ENCODE measurements at places on chromosomes 5 and 9.

DNA sequence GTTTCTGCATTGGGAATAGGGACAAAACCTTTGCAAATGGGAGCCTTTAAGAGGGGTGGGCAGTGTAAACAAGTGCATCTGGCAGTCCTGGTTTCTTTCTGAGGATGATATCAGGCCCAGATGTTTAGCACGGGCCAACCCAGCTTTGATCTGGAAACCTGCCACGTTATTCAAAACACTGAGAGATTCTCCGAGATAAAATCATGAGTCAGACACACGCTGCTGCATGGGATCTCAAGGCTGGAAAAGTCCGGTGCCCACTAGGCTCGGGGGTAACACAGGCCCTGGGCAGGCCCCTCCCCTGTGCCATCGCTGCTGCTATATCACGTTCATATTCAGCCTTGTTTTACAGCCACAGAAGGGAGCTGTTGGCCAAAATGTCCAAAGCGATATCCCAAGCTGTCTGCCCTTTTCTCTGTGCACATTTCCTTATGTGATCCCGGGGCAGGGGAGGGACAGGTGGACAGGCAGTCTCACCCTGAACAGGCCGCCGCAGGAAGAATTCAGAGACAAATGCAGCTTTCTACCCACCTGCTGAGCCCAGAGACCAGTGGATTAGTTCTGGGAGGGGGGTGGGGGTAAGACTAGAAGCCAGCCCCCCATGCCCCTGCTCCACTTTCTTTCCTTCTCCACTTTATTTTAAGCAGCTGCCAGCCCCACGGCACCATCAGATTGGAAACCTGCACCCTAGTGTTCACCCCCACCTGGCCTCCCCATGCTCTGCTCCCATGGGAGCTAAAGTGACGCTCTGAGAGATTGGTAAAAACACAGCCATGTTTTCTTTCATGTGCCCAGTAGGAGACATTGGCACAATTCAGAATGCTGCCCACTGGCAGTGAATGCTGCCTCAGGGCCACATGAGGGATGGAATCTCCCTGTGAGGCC, 63.1 kb downstream of the TMOD1 start:
- no peak for ATAC-seq
- H3K36me3 ChIP-seq = no peaks in the 10 kb centered on the region
- no peaks in the 10 kb centered on the region for H3K4me1 ChIP-seq
- H3K27me3 ChIP-seq = peaks cover 20% of the 10 kb centered on the region

DNA sequence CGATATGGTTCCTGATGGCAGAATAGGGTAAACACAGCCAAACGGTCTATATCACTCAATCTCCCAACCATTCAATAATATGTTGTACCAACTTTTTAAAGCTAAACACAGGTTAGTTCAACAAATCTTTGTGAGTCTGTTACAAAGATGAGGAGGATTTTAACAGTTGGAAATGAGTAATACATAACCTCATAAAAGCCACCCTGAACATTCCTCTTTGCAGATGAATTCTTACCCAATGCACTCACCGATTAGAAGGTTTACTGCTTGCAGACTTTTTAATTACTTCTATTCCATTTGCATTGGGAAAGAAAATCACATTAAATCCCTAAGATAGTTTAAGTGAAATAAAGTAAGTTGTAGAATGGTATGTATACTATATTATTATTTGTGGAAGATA, 23.3 kb upstream of the TRMT10B start:
- H3K27me3 ChIP-seq = peaks cover 21% of the 10 kb centered on the region
- H3K4me1 ChIP-seq = no peaks in the 10 kb centered on the region
- no peaks in the 10 kb centered on the region for H3K36me3 ChIP-seq
- H3K27ac ChIP-seq = no peak overlapping the region

DNA sequence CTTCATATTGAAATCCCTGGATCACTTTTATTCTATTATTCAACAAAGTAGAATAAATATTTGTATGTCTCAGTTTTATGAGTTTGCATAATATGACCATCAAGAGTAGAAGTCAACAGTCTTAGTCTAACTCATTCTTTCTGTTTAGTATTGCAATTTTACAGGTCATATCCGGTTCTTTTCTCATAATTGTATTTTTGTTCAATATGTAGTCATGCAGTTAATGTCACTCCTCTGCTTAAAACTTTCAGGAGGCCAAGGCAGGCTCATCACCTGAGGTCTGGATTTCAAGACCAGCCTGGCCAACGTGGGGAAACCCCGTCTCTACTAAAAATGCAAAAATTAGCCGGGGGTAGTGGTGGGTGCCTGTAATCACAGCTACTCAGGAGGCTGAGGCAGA, 148.4 kb upstream of the TRPM3 start:
- H3K4me1 ChIP-seq = no peaks in the 10 kb centered on the region
- H3K4me3 ChIP-seq = no peak overlapping the region
- H3K27me3 ChIP-seq = peaks cover 18% of the 10 kb centered on the region
- H3K36me3 ChIP-seq = no peaks in the 10 kb centered on the region
- no peak overlapping the region for H3K27ac ChIP-seq

DNA sequence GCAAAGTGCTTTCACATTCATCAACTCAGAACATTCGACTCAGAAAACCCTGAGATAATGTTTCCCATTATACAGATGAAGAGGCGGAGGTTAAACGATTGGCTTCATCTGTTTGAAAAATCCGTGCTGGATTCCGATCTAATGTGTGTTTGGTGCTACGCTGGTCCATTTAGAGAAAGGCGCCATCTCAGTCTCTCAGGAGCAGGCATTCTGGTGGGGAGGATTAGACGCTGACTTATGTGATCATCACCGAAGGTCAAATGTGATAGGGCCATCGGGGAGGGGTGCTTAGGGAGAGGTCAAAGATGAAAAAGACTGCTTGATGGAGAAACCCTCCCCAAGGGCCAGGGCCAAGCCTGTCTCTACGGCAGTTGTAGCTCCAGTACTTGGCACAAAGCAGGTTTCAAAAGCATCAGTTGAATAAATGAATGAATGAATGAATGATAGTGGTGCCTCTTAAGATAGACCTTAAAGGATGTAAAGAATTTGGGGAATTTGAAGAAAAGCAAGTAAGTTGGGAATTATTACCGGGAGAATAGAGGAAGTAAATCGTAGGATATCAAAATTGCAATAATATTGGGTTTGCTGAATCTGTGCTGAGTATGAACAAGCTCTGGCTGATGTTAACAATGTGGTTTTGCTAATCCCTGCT, 160.6 kb upstream of the SHB start:
- no peak for ATAC-seq
- H3K4me1 ChIP-seq = peaks cover 11% of the 10 kb centered on the region
- peaks cover 51% of the 10 kb centered on the region for H3K27me3 ChIP-seq
- H3K27ac ChIP-seq = no peak overlapping the region

- ATAC-seq = no peak
- no peaks in the 10 kb centered on the region for H3K36me3 ChIP-seq
These were observed 1.9 kb upstream of the ANKRD18A start for GRCh38 chr9:38622288-38622674.

- no peaks in the 10 kb centered on the region for H3K36me3 ChIP-seq
- no peak overlapping the region for H3K4me3 ChIP-seq
- H3K27ac ChIP-seq = no peak overlapping the region
- H3K27me3 ChIP-seq = peaks cover 41% of the 10 kb centered on the region
- H3K4me1 ChIP-seq = no peaks in the 10 kb centered on the region
These were observed 35.2 kb upstream of the IRX4 start for GRCh38 chr5:1917830-1918487.

GRCh38 chr5:66655395-66656324, 59.5 kb downstream of the MAST4 start:
- no peak for ATAC-seq
- peaks cover 18% of the 10 kb centered on the region for H3K4me1 ChIP-seq
- H3K36me3 ChIP-seq = no peaks in the 10 kb centered on the region
- no peak overlapping the region for H3K4me3 ChIP-seq
- no peaks in the 10 kb centered on the region for H3K27me3 ChIP-seq

DNA sequence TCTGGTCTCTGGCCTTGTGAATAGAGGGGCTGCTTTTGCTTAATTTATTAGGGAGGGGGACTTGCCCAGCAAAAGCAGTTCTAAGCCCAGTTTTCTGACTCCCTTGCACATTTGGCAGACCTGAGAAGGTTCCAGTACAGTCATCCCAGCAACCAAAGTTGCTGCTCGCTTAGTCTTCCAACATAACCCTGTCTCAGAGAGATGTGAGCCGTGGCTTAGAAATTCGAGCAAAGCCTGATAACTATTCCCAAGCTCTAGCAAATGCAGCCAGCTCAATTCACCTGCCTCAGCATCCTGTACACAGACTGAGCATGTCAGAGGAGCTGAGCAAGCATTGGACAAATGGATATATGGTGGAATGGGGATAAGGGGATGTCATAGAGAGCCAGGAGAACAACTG, 401.9 kb downstream of the SPOCK1 start:
- ATAC-seq = no peak
- H3K4me3 ChIP-seq = no peak overlapping the region
- H3K36me3 ChIP-seq = no peaks in the 10 kb centered on the region
- H3K27me3 ChIP-seq = no peaks in the 10 kb centered on the region
- no peaks in the 10 kb centered on the region for H3K4me1 ChIP-seq
- no peak overlapping the region for H3K27ac ChIP-seq

GRCh38 chr5:22899341-22899740, 46.2 kb upstream of the CDH12 start:
- no peaks in the 10 kb centered on the region for H3K36me3 ChIP-seq
- no peak for ATAC-seq
- H3K27me3 ChIP-seq = no peaks in the 10 kb centered on the region
- no peak overlapping the region for H3K27ac ChIP-seq

GRCh38 chr9:108530141-108530540, 325.6 kb downstream of the ACTL7B start:
- H3K27ac ChIP-seq = no peak overlapping the region
- H3K27me3 ChIP-seq = no peaks in the 10 kb centered on the region
- ATAC-seq = no peak
- no peak overlapping the region for H3K4me3 ChIP-seq

DNA sequence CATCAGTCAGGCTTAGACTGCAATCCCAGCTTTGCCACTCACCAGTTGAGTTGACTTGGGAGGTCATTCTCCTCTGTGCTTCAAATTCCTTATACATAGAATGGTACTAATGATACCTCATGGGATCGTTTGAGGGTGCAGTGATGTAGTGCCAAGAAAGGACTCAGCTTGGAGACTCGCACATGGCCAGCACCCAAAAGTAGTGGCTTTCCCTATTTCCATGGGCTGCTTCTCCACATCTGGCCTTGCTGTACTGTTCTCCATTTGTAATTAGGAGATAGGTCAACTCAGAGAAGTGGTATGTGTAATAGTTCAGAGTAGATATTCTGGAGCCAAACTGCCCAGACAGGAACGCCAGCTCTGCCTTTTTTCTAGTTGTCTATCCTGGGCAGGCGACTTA, 5.5 kb downstream of the CCL19 start:
- no peaks in the 10 kb centered on the region for H3K36me3 ChIP-seq
- peaks cover 7% of the 10 kb centered on the region for H3K4me1 ChIP-seq
- no peak overlapping the region for H3K4me3 ChIP-seq
- H3K27ac ChIP-seq = no peak overlapping the region
- ATAC-seq = no peak

DNA sequence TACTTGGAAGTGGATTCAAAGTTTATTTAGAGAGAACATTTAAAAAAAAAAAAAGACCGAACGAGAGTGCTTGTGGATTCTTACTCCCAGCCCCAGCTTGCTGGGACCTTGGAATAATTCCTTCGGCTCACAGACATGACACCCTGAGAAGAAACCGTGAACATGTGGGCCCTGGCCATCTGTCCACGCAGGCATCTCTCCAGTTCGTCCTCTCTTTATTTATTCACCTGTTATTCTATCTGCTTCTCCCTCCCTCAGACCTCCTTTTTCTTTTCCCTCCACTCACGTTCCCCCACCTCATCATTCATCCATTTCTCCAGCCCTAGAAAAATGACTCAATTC, 93.7 kb upstream of the PHYKPL start:
- H3K36me3 ChIP-seq = peaks cover under 1% of the 10 kb centered on the region

- no peak overlapping the region for H3K27ac ChIP-seq
- no peak for ATAC-seq
These were observed 153.6 kb upstream of the CD180 start for GRCh38 chr5:67350185-67350584.

GRCh38 chr5:53469946-53470687, 10.3 kb upstream of the FST start:
- H3K4me3 ChIP-seq = no peak overlapping the region
- H3K27me3 ChIP-seq = peaks cover 31% of the 10 kb centered on the region
- ATAC-seq = peak; percentile 88
- H3K36me3 ChIP-seq = no peaks in the 10 kb centered on the region

GRCh38 chr5:140329739-140330481, 16.5 kb downstream of the HBEGF start:
- ATAC-seq = no peak
- no peak overlapping the region for H3K4me3 ChIP-seq
- no peaks in the 10 kb centered on the region for H3K36me3 ChIP-seq

- H3K27ac ChIP-seq = no peak overlapping the region
- no peaks in the 10 kb centered on the region for H3K36me3 ChIP-seq
- H3K4me3 ChIP-seq = no peak overlapping the region
- ATAC-seq = no peak
- H3K4me1 ChIP-seq = peaks cover 38% of the 10 kb centered on the region
These were observed 153.0 kb upstream of the COL5A1 start for GRCh38 chr9:134488331-134489280.

DNA sequence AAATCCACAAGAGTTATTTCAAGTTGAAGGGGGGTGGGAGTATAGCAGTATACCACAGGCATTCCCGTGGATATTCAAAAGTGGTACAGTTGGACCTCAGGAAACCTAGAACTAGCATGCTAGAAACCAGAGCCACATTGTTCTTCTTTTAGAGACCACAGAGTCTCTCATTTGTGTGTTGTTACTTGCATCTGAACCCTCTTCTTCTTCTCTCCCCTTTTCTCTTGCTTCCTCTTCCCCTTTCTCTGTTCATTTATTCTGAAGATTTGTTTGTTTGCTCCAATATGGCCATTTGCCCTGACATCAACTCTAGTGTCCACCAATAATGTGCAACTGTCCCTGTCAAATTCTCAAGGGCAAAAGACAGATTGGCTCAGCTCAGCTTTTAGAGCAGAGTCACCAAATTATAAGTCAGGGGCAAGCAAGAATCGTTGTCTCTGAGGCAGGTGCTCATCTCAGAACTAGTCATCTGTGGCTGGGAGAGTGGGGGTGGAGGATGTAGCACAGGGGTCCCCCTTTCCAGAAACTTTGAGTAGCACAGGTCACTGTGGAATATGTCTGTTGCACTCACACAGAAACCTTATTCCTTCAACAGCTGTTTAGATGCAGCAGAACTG, 321.1 kb downstream of the ARRDC3 start:
- no peak for ATAC-seq
- H3K27me3 ChIP-seq = no peaks in the 10 kb centered on the region
- H3K4me1 ChIP-seq = peaks cover 5% of the 10 kb centered on the region
- no peak overlapping the region for H3K27ac ChIP-seq
- H3K36me3 ChIP-seq = no peaks in the 10 kb centered on the region

All from stimulated activated memory B cell treated with anti-CD40 and anti-IgM and Interleukin-4, amounts not matched to agents 10 μg/mL and 1 μg/mL and 100 μg/mL, for 72 hours (primary cell).